ENCODE measurements at places on chromosomes 1 and 21.

DNA sequence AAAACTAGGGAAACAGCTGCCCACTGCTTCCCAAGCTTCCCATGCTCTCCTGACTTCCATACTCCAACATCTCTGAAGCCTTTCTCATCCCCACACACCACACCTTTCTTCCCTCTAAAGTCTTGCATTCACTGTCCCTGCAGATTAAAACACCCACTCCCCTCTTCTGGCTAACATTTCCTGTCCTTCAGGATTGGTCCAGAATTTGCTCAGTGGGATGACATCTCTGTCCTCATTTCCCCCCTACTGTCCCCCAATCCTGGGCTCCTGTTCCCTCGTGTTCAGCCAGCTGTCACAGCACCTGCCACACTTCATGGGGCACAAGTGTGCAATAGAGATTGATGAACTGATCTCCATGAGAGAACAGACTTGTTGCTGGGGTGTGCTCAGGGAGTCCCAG is 82.7 kb downstream of the KCND3 start:
- DNase-seq: no peak

DNA sequence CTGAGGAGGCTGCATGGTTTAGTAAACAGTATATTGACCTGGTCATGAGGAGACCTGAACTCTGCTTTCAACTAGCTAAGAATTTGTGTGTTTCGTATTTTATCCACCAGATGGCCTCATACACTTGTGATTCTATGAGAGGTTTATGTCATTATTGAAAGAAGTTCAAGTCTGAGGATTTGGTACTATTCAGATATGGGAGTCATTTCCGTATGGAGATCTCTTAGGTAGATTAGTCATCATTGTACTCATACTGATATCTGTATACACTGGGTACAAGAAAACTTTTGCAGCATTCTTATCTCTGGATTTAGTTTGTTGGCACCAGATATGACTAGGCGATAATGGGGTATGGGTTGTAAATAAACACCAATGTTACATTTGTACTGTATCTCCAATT is 26.6 kb downstream of the ATF6 start:
- peak; percentile 49 for DNase-seq

GRCh38 chr1:43329995-43330751 is 7.4 kb upstream of the MPL start:
- DNase-seq: peak; percentile 41

- DNase-seq: no peak
Observed at GRCh38 chr21:46340998-46341397, 17.0 kb downstream of the PCNT start.

DNA sequence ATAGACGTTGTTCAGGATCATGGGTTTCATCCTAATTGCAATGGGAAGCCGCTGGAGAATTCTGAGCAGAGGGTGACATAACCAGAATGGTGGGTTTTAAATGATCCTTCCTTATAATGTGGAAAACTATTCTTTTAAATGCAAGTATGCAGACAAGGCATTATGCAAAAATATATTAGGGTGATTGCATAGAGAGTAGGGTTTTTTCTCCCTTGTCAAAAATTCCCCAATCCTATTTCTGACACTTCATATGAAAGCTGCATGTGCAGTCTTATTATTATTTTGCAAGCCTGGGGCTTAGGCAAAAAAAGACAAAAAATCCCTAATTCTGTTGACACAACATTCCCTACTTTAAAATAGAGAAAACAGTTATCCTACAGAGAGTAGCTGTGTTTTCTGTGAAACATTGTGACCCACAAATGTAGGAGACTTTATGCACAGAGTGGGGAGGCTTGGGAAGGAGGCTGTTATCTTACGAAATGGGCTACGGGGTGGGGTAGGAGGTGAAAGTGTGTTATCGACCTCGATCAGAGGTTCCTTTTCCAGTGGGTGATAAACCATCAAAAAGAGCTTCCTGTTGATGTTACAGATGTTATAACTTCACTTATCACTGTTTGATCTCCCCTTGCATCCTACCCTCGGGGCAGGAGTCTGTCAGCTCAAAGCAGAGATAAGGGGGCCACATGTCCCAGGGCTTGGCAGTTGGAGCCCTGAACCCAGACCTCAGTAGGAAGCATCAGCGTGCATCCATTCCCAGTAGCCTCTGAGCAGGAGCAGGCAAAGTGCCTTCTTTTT is 27.2 kb downstream of the RHEX start:
- no peak for DNase-seq

- DNase-seq: no peak
Observed at GRCh38 chr1:93705892-93706500, 24.4 kb upstream of the BCAR3 start.

DNA sequence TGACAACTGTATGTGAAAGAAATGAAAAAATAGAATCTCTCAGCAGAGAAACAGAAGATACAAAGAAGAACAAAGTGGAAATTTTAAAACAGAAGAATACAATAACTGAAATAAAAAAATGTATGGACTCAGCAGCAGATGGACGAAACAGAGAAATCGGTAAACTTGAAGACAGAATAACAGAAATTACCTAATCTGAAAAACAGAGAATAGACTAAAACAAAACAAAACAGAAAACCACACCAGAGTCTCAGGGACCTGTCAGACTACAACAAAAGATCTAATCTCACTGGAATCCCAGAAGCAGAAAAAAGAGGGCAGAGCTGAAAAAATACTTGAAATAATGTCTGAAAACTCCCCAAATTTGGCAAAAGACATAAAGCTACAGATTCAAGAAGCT is 83.0 kb downstream of the ZSWIM5 start:
- no peak for DNase-seq

DNA sequence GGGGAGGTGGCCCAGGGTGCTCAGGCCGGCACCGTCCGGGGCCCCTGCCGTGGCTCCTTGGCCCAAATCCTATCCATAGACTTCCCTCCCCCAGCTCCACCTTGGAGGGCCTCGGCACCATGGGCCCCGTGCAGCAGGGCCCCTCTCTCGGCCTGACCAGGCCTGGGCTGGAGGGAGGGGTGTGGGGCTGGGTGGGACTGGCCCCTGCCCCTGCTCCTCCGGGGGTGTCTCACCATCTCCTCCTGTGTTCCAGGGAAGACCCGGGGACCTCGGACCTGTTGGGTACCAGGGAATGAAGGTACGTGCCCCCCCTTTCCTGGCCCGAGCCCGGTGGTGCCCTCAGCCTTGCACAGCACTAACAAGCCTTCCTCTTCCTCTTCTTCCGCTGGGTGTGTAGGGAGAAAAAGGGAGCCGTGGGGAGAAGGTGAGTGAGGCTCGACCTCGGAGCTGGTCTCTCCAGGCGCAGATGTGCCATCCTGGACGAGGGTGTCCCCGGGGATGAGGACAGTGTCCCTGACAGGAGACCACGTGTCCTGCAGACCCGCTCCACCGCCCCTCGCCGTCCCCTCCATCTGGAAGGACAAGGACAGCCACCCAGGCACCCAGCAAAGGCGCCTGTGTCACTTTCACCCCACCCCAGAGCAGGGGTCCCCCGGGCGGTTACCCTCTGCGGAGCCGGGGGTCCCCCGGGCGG is 7.9 kb downstream of the COL6A1 start:
- no peak for DNase-seq

DNA sequence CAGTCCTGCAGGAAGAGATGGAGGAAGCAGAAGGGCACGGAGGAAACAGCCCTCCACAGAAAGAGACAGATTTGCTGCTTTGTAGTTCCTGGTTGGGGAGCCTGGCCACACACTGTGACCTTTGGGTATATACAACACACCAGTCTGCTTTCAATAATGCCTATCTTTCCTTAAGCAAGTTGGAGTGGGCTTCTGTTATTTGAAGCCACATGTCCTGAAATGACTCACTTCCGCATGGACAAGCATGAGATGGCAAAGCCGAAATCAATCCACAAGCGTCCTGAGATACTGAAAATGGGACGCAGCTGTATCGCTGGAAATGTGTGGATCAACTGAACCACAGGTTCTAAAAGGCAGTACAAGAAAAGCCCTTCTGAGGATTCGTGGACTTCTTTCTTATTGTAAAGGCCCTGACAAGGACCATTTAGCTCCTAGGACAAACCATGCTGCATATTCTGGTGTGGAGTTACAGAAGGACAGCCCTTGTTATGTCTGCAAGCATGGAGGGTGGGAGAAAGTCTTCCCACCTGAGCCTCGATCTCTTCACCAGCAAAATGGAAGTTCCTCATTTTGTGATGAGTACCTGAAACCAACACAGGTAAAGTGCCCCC is 22.7 kb upstream of the FHAD1 start:
- DNase-seq: no peak

- no peak for DNase-seq
Observed at GRCh38 chr1:214440219-214440965, 111.0 kb downstream of the PTPN14 start.

DNA sequence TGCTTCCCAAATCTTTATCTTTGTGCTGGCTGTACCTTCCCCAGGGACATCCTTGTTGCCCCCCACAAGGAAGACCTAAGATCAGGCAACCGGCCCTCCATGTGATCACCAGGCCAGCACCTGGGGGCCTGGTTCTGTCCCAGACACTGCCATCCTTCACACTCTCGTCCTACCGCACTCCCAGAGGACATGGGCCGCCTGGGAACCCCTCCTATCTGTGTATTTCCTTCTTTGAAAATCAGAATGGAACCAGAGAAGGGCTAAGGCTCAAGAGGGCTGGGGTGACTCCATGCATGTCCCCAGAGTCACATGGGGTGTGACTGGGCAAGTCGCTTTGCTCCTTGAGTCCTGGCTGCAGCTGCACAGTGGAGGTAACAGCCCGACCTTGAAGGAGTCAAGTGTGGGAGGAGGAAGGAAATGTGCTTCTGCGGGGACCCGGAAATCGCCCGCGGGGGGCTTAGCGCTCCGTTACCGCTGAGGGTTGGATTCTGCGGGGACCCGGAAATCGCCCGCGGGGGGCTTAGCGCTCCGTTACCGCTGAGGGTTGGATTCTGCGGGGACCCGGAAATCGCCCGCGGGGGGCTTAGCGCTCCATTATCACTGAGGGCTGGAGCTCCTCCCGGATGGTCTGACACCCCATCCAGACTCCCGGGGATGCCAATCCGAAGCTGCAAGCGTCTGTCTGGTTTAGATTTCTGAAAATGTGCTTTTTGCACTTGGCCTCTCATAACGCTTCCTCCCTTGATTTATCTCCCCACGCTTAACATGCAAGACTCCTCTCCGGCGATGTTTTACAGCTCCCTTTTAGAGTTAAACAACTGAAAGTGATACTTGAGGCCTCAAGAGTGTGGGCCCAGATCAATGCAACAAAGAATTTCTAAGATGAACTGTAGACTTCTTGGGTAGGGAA is 278.9 kb downstream of the NPHP4 start:
- DNase-seq: no peak

All from AG09319 (cell line).